AG09319 (cell line): ENCODE measurements at places on chromosomes 5 and 9.

GRCh38 chr9:114777821-114778609 is 27.8 kb downstream of the TNFSF15 start:
- no peak for DNase-seq

- no peak for DNase-seq
Measured at GRCh38 chr9:110742741-110743371, 74.3 kb downstream of the MUSK start.

DNA sequence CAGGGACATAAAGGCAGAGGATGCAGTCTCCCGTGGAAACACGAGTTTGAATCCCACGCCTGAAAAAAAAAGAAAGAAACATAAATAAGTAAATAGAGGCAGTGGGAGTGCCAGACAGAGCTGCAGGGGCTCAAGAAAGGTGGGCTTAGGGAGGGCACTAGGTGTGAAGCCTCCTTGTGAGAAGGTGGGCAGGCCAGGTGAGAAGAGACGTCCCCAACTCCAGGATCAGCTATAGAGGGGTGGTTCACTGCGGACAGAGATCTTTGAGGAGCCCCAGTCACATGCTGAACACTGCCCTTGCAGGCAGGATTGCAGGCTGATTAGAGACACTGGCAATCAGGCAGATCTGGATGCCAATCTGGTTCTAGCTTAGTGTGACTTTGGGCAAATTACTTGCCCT is 172.1 kb downstream of the RGS3 start:
- no peak for DNase-seq

- no peak for DNase-seq
Measured at GRCh38 chr9:102550266-102550665, 444.9 kb upstream of the CYLC2 start.

- no peak for DNase-seq
Measured at GRCh38 chr9:37840560-37841194, 40.1 kb downstream of the DCAF10 start.

GRCh38 chr5:170287532-170287931 is 10.0 kb downstream of the LCP2 start:
- no peak for DNase-seq

- no peak for DNase-seq
Measured at GRCh38 chr5:171845857-171846256, 60.2 kb downstream of the SMIM23 start.

DNA sequence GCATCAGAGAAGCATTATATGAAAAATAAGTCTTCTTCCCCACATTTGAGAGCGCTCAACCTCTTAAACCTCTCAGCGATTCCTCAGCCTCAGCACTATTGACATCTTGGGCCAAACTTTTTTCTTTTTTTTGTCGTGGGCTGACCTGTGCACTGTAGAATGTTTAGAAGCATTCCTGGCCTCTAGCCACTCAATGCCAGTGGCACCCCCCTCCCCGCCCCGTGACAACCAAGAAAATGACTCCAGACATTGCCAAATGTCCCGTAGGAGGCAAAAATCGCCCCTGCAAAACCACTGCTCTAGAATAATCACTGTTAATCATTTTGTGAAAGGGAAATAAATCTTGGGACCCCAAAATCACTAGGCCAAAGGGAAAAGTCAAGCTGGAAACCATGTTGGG is 129.1 kb upstream of the BOD1 start:
- no peak for DNase-seq

DNA sequence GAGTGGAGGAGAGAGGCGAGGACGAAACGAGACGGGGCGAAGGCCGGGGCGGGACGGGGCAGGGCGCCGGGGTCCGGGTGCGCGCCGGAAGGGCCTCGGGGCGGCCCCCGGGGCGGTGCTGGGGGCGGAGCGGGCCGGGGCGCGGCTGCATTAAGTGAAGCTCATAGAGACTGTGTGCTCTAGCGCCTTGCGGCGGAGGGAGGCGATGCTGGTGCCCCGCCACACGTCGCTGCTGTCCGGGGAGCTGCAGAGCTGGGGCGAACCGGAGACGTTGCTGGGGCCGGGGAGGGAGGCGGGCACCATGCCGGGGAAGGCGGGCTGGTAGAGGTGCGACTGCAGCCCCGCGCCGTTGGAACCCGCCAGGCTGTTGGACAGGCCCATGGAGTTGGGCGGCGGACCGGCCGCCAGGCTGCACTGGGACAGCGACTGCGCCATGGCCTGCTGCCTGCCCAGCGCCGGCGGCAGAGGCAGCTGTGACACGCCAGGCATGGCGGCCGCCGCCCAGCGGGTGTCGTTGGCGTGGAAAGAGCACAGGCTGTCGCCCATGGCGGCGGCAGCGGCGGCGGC is 8.3 kb downstream of the OTP start:
- no peak for DNase-seq

DNA sequence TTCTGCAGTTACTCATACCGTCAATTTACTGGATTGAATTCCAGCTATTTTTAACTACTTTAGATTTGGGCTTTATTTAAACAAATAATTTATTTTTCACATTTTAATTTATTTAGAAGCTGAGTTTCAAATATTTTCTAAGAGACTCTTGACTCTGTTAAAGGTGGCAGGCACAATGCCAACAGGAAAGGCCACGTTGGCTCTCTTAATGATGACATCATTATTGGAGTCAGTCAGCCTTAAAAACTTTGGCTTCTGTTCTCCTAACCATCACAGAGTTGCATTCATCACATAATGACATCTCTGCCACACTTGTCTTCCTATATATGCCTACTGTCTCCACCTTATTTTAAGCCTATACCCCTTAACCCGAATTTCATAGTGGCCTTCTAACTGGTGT is 172.3 kb upstream of the PLPPR1 start:
- DNase-seq, result no peak

GRCh38 chr9:136623016-136623841 is 39.5 kb upstream of the EGFL7 start:
- DNase-seq, result no peak

- DNase-seq, result no peak
Measured at GRCh38 chr5:73747696-73748380, 121.8 kb downstream of the ARHGEF28 start.

DNA sequence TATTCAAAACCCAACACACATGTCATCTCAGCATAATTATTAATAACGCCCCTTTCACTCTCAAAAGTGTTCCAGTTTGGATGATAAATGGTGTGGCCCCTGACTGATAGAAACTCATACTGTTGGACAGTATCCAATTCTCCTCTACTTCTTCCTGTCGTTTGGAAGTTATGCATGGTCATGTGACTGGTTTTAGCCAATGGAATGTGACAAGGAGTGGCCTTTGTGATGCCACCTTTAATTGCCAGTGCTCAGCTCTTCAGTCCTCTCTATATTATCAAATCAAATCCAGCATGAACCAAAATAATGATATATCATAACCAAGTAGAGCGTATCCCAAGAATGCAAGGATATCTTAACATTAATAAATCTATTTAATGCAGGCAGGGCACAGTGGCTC is 117.8 kb upstream of the SPIN1 start:
- DNase-seq, result no peak

DNA sequence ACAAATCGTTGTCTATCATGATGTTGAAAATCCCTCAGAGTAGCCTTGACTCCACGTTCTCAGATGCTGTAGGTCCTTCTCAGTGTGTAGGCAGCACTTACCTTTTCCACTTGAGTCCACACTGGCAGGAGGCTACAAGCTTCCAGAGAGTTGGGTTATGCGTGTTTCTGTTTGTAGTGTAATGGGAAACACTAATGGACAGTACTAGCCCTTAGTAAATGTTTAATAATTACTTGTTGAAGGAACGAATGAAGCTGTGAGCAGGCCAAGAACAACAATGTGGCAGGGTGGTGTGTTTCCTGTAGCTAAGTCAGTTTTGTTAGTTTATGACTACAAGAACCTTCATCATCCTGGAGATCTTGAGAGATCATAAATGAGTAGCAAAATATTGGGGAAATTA is 83.5 kb downstream of the ARHGAP26 start:
- DNase-seq, result no peak

GRCh38 chr9:91948597-91949391 is 1.2 kb downstream of the ROR2 start:
- DNase-seq, result no peak

DNA sequence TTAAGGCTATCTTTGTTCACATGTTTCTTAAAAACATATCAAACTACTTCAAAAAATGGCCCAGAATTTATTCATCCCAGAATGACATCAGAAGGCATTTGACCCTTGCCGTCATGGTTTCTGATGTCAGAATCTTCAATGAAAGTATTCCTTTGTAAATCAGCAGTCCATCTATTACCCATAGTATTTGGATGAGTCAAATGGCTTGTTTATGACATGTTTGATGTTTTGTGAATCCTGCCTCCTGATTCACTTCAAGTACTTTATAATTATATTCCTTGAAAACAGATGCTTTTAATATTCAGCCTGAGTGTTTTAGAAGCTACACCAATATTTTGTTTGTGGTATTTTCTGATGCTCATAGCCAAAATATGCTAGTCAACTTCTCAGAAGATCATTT is 200.8 kb upstream of the MEF2C start:
- peak; percentile 54 for DNase-seq

- no peak for DNase-seq
Measured at GRCh38 chr5:157989296-157989695, 130.4 kb upstream of the CLINT1 start.

DNA sequence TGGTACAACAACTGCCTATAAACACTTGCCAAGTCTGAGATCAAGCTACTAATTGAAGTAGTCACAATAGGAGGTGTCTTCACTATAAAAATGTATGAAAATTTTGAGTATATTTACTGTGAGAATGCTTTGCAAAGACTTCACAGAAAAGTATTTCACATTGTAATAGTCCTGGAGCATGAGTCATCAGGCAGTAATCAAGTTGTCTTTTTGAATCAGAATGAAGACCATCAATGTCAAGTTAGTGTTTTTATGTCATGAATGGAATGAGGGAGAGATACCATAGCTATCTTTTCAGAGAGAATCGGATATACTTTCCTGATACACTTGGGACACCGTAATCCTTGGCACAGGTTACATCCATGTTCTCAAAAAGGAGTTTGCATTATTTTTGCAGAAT is 466.9 kb upstream of the ARRDC3 start:
- DNase-seq, result no peak

DNA sequence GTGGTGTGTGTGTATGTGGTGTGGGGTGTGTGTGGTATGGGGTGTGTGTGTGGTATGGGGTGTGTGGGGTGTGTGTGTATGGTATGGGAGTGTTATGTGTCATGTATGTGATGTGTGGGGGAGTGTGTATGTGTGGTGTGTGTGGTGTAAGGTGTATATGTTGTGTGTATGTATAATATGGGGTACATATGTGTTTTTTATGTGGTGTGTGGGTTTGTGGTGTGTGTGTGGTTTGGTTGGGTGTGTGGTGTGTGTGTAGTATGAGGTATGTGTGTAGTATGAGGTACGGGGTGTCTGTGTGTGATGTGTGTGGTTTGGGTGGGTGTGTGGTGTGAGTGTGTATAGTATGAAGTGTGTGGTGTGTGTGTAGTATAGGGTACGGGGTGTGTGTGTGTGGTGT is 11.4 kb downstream of the ECSCR start:
- no peak for DNase-seq

DNA sequence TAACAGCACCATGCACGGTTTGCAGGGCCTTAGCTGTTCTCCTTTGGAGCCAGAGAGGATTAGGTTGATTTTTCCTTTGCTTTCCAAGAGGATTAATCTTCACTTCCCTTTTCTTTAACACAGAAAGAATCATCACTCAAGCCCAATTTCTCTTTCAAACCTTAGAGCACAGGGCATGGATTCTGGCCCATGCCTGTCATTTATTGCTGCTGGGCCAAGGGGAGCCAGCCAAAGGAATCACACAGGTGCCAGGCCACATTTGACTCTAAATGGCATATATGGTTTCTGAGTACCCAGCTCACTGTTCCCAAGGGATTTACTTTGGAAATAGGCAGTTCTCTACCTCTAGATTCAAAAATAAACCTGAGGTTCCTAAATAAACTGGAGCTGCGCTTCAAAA is 58.3 kb downstream of the FBXL7 start:
- DNase-seq, result no peak

DNA sequence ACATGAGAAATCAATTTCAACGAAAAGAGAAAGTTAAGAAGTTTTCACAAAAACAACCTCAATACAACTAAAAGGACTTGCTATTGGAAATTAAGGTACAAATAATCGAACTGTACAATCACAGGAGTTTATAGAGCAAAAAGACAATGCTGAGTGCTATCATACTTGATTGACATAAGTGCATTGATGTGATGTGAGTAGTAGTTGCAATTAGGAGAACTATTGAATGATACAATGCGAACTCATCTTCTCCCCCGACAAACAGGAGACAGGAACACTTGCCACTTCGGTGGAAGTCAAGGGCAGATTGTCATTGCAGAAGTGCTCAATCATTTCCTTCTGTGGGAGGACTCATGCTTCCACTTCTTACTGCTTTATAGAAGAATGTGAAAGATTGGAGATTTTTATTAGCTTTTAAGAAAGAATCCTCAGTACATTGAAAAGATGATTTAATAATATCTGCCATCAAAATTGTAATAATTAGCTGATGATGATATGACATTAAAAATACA is 276.6 kb upstream of the MPDZ start:
- DNase-seq, result no peak

DNA sequence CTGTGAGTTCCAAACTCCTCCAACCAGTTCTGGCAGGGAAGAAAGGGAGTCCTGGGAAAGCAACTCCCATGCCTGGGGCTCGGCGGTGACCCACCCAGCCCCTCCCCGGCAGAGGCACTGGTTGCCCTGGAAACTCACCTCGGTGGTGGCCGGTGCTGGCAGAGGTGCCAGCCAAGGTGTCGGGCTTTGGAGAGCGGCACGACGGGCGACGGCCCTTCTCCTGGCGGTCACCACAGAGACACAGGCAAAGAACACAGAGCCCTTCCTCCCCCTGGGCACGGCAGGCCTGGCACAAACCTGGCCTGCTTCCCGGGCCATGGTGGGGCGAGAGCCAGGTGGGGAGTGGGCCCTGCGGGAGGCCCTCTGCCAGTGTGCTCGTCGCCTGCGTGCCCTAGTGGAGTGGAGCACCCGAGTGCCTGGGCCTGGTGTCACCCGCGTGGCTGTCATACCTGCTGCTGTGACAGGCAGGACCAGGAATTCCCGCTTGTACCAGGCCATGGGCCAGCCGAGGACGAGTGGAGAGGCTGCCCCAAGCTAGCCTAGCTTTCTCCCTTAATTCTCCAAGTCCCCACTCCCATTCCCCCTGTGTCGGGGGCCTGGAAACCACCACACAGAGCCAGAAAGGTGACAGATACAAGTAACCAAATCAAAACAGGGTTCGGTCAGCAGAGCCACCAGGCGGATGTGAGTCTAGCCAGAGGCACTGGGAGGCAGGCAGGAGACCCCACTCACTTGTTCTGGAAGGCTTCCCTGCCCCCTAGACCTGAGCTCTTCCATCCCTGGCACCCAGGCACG is 8.2 kb upstream of the RALGDS start:
- no peak for DNase-seq
